ENCODE measurements at places on chromosomes 11 and 22. TPM values are rescaled to one million over a fixed set of nuclear protein-coding genes. Genes with fewer than 3 reads are reported as not detected.
A peak's percentile ranks its signal among the peaks of the same experiment; 100 is the strongest.

DNA sequence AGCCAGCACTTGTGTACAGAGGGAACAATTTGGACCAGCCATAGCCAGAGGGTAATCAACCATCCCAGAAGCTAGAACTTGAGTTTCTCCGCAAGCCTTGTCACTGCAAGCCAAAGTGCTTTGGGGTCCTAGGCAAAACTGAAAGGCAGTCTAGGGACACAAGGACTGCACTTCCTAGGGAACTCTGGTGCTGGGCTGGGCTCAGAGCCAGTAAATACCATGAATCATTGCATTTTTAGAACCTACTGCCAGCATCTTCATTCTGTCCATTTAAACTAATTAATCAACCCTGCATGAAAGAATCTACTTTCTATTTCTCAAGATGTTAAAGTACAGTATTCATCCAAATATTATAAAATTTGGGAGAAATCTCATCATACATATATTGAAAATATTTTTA, 20.0 kb downstream of the PATE3 start:
- no peak for DNase-seq

DNA sequence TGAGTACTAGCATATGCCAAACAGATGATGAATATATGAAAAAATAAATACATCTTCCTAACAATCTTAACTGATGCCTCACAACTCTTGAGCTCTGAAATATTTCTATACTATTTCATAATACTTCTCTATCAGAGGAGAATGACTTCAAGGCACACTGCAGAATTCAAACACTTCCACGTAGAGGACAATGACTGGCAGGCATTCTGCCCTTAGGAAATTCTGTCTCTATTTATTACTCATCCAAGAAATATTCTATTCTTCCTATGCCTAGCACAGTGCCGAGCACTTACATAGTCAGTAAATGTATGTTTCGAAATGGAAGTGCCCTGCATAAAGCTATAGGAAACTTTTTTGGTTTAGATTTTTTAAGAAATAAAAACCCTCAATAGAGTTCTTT, 809.1 kb downstream of the DLG2 start:
- DNase-seq, result peak; percentile 10

DNA sequence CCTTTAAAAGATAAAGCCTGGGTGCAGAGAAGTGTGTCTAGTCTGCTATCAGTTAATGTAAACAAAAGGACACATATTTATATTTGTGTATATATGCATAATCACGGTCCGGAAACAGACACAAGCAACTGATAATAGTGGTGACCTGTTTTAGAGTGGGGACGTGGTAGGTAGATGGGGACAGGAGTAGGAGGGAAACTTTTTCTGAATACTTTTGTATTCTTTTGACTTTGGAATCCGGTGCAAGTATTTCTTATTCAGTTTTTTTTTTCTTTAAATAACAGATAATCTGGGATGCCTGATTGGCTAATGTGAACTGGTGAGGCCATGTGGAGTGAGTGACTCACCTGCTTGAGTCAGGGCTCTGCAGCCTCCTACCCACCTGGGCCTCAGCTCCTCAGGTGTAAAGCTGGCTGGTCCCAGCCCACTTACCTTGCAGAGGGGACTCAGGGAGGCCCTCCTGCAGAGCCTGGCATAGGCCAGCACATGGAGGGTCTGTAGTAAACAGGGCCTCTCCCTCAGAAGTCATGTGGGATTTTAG, 15.3 kb downstream of the MICAL2 start:
- no peak for DNase-seq

DNA sequence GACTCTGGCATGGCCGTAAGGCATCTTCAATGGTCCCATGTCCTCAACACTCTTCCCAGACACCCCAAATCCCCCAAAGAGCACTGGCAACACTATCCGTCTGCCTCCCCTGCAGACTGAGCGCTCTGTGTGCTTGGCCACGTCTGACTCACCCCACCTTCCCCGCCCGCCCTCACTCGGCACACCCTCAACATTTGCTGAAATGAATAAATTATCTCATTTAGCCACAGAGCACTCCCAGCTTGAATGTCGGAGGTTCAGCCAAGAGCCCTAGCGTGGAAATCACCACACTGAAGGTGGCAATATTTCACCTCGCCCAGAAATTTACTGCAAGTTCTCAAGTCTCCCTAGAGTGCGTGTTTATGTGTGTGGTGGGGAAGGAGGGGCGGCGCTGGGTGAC, 46.6 kb upstream of the TCF20 start:
- peak; percentile 46 for DNase-seq

GRCh38 chr11:126824035-126824607, 176.4 kb downstream of the KIRREL3 start:
- no peak for DNase-seq

- DNase-seq, result no peak
These were observed 2.2 kb upstream of the TRIM3 start for GRCh38 chr11:6475936-6476335.

GRCh38 chr11:88357323-88358039, 19.9 kb upstream of the CTSC start:
- no peak for DNase-seq

DNA sequence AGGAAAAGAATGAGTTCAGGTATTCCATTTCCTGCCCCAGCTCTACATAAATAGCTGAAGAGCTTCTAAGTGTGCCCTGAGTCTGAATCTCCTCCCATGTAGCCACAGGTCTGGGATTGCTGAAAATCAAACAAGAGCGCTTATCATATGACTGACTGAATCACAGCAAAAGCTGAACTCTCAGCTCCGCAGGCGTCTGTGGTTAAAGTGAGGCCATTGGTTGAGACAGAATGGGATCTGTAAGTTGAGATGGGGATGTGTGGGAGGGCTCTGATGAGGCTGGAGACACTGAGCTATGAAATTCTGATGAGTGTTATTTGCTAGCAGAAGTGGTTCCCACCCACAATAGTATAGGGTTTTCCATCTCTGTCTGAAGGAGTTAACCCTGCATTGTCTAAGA, 637.0 kb downstream of the OPCML start:
- DNase-seq, result no peak

DNA sequence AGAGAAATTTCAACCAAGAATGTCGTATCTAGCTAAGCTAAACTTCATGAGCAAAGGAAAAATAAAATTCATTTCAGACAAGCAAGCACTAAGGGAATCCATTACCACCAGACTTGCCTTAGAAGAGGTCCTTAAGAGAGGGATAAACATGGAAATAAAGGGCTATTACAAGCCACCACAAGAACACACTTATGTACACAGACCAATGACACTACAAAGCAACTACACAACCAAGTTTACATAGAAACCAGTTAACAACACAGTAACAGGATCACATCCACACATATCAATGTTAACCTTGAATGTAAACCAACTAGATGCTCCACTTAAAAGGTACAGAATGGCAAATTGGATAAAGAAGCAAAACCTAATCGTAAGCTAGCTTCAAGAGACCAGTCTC, 38.0 kb downstream of the TMEM123 start:
- DNase-seq, result no peak

- DNase-seq, result peak; percentile 54
These were observed 201.5 kb downstream of the TRIM29 start for GRCh38 chr11:119936426-119936825.

- DNase-seq, result no peak
These were observed 3.6 kb upstream of the SELENOO start for GRCh38 chr22:50197000-50197800.

The MYO18B gene
- polyA plus RNA-seq, result 69.7 TPM

The OTOG gene
- polyA plus RNA-seq, result 0.04 TPM

The BTG4 gene
- polyA plus RNA-seq, result not detected

The NF2 gene
- 18.1 TPM for polyA plus RNA-seq

Measured in muscle of leg (tissue), 16 donors.